ENCODE measurements at places on chromosomes 16 and 17.

DNA sequence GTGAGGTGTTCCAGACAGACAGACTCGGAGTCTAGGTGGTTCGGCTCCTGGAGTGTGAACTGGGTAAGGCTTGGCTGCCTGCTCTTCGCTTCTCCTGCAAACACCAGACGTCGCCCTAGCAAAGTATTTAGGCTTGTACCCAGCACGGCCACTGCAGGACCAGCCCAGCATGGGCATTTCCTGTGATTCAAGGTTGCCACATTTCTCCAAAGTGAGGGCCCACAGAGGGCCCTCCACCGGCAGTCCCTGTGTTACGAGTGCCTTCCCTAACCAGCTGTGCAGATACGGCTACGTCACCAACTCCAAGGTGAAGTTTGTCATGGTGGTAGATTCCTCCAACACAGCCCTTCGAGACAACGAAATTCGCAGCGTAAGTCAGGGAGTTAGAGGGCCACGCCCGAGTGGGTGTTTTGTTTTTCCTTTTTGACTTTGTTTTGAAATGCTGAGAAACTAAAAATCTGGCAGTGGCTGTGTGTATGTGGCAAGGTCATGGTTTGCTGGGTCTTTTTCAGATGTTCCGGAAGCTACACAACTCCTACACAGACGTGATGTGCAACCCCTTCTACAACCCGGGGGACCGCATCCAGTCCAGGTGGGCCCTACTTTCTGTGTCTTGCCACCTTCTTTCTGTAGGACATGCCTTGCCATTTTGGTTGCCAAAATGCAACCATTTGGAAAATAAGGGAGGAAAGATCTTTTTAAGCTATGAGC is 2.6 kb downstream of the TRAPPC2L start:
- DNase-seq: no peak

GRCh38 chr16:89061590-89062380 is 31.9 kb upstream of the ACSF3 start:
- no peak for DNase-seq

GRCh38 chr17:56937687-56938086 is 23.2 kb downstream of the COIL start:
- no peak for DNase-seq

DNA sequence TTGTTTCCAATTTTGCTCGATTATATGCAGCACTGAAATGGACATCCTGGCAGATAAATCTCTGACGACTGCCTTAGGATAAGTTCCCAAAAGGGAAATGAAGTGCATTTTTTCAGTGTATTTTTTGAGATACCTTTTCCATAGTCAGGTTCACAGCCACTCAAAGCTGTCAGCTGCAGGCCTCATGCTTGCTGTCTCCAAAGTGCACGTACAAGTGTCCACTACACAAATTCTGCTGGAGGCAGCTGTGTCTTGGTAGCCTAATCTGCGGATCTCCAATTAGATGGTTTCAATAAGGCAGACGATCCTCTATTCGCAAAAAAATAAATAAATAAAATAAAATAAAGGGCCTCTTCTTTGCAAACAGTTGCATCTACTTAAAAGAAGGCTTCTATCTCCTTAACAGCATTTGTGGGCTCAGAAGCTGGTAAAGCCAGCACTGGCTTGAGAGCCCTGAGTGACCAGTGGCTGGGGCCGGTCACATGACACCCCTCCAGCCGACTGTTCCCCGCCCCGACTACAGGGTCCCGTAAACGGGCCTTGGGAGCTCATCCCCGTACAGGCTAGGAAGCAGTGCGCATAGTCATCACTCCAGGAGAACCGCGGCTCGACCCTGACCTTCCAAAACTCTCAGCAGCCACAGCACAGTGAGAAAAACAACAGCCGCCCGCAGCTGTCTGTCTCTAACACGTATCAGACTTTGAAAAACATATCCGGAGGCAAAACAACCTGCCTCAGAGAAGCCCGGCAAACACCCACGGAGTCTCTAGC is 18.8 kb downstream of the RPH3AL start:
- no peak for DNase-seq

DNA sequence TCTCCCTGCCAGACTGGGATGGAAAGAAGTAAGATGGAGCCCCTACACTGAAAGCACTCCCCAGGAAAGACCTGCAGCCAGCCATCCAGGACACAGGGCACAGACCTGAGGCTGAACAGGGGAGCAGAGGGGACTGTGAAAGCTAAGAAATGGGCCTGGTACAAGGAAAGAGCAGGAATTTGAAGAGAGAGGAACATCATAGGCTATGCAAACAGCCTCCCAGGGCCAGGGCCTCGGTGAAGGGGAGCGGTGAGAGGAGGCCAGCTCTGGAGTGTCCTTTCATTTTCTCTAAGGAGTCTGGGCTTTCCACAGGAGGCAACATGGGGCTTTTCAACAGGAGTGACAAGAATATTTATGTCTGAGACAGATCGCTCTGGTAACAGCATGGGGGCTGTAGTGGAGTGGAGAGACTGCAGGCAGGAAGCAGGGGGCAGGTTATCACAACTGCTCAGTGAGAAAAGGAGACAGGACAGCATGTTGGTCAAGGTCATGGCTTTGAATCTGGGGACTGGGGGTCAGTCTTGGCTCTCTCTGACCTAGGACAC is 50.1 kb downstream of the TOM1L2 start:
- no peak for DNase-seq

DNA sequence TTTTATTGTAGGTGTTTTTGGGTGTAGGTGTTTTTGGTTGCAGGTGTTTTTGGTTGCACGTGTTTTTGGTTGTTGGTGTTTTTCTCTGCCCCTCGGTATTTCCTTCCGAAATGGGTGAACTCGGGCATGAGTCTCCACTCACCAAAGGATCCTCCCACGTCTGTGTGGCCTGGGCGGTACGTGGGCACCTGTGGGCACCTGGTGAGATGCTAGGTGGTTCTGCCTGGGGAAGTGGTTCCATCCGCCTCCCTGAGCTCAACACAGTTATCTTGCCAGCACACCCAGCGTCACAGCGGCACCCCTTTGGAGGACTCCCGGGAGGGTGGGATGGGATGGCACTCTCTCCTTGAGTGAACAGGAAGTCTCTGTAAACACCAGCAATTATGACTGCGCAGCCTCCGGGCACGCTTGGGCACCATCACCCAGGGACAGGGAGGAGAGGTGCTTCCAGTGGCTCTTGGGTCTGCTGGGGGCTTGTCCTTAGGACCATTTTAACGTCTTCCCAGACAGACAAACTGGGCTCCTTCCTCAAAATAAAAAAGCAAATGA is 29.8 kb downstream of the COX4I1 start:
- DNase-seq: no peak

DNA sequence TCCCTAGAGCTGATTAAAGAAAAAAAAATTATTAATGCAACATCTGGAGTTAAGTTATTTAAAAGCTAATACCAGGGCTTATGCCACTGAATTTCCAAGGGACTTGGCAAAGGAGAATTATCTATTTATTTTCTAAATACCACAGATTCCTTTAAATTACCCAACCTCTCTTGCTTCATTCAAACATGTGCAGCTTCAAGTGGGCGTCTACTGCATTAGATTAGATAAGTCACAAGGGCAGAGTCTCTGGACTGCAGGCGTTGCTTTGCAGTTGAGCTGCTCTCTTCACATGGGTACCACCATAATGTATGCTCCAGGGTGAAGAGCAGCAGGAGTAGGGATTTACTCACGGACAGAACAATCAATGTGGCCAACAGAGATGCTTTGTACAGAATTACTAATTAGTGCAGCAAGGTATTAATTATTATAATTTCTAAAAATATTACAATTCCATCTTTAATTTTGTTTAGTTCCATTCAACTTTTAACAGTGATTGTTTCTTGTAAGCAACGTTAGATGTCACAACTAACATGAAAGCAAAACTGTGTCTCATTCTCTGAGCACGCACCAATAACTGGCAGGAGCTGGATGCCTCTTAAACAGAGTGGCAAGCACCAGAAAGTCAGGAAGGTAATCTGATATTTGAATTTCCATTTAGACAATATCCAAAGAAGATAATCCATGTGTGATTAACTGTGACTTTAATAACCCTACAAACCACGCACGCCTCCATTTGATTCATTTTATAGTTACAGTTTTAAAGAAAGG is 214.2 kb downstream of the STX8 start:
- DNase-seq: peak; percentile 53

GRCh38 chr17:57773557-57773956 is 28.5 kb upstream of the CCDC182 start:
- no peak for DNase-seq

DNA sequence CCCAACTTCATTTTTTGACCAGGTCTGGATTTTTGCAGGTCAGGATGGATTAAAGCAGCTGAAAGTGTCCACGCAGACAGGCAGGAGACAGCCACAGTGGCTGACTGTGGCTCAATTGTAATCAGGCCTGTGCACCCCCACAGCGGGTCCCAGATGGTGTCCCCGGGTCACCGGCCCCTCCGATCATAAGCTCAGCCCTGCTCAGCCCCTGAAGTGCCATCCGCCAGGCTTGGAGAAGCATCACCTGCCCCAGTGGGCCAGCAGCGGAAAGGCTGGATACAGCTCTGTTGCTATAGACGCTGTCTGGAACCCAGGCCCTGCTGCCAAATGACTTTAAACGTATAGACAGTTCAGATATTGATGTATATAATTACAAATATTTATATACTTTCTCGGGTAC is 60.6 kb downstream of the RPH3AL start:
- no peak for DNase-seq

DNA sequence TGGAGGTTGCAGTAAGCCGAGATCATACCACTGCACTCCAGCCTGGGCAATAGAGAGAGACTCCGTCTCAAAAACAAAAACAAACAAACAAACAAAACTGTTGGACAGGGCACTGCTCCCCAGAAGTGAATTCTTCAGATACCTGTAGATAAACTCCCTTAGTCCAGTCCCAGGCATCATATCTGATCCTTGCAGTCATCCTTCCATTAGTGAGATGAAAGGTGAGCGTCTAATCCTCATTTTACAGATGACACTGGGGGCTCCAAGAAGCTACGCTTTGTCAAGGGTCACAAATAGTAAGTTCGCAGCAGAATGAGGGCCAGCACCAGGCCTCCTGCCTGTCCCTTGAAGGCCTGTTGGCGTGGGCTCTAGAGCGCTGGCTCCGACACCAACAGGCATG is 102.0 kb downstream of the OR1D5 start:
- no peak for DNase-seq

GRCh38 chr17:67365738-67366192 is 612 bp downstream of the PSMD12 start:
- no peak for DNase-seq

DNA sequence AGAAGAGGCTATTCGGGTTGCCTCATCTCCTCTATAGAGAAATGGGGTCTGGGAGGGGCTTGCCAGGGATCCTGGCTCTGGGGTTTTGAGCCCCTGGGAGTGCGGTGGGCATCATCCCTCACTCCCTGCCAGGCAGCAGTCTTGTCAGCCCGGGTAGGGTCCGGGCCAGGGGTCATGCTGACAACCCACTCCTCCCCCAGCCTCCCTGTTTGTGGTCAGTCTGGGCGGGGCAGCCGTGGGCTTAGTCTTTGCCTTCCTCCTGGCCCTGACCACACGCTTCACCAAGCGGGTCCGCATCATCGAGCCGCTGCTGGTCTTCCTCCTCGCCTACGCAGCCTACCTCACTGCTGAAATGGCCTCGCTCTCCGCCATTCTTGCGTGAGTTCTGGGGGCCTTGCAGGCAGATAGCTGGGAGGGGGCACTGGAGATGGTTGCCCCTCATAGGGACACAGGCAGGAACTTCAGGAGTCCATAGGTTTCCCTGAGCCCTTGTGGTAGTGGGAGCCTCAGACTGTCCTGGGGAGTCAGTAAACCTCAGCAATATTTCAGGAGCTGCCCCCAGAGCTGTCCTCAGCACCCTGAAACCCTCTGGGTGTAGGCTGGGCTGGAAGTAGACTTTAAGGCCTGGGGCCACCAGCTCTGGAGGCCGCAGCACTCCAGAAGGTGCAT is 6.9 kb downstream of the SLC9A5 start:
- DNase-seq: no peak

DNA sequence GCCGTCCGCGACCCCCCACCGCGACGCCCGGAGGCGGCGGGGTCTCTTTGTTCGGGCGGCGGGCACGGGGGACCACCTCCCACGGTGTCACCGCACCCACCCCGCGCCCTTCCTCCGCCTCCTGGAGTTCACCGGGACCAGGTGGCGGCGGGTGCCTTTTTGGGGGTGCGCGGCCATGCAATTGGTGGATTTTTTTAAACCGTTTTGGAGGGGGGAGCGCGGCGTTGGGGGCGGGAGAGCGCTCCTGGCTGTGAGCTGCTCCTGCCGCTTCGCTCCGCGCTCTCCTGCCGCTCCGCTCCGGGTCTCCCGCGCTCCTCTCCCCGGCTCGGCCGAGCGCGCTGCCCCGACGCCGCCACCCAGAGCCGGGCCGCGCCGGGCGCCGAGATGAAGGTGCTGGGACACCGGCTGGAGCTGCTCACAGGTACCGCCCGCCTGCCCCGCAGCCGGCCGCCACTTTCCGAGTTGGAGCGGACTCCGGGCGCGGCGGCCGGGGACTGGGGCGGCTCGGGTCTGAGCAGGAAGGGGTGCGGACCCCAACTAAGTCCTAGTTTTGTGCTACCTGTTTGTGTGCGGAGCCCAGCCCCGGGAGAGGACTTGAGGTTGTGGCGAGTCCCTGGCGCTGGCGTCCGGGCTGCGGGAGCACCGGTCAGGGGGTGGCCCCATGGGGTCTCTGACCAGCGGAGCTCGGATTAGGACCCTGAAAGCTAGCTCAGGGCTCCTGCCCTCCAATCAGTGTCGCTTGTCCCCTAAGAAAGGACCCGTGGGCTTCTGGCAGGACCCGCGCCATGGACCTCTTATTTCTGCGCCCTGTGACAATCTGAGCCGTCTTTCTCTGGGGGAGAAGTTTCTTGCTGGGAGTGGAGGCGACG is 35.7 kb upstream of the NDRG4 start:
- DNase-seq: no peak

- DNase-seq: peak; percentile 95
Observed at GRCh38 chr16:89395150-89396142, 94.9 kb downstream of the ANKRD11 start.

GRCh38 chr16:8474587-8474986 is 115.7 kb downstream of the TMEM114 start:
- DNase-seq: no peak

GRCh38 chr16:10599626-10600025 is 19.2 kb upstream of the EMP2 start:
- no peak for DNase-seq

DNA sequence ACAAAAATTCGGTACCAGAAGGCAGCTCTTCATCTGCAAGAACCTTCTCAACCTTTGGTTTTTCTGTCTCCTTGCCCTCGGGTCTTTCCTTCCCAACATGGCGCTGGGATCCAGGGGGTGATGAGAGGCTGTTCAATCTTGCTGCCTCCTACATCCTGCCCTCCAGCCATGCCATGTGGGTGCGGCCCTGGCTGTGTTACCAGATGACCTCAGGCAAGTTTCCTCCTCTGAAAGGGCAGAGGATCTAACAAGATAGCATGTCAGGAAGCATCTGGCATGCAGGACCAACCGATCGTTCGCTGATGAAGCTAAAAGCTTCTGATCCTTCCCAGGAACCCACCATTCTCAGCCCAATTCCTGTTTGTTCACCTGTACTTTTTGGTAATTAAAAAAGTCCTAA is 36.8 kb upstream of the BCAR1 start:
- no peak for DNase-seq
